ENCODE measurements at places on chromosomes 4 and X.

DNA sequence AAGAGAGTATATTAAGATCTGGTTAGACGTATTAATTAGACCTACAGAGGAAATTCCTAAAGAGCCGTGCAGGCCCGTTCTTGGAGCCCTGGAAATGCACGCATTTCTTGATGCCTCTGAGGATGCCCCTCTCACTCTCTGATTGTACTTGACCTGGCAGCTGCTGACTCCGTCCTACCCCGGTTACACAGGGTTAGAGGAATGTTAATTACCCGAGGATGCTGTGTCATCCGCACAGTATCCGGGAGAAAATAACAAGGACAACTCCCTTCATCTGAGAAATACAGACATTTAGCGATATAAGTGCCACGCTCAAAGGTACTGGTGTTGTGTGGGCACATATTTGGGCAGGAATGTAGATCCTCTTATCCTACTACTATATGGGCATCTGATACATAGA is 404.6 kb upstream of the FAT1 start:
- DNase-seq: no peak

DNA sequence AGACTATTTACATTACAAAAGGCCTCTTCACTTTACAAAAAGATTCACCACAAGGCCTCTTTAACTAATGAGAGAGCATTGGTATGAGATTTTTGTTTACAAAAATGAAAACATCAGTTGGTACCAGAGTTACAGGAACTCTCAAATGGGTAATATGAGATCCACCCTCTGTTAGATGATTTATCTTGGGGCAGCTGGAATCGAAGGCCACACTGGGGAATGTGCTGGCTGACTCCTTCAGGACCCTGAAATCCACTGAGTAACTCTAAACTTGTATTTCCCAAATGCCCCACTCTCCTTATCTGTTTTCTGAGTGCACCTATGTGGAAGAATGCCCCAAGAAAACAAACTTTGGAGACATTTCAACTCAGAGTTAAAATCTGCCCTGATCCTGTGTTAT is 232.9 kb upstream of the F9 start:
- no peak for DNase-seq

DNA sequence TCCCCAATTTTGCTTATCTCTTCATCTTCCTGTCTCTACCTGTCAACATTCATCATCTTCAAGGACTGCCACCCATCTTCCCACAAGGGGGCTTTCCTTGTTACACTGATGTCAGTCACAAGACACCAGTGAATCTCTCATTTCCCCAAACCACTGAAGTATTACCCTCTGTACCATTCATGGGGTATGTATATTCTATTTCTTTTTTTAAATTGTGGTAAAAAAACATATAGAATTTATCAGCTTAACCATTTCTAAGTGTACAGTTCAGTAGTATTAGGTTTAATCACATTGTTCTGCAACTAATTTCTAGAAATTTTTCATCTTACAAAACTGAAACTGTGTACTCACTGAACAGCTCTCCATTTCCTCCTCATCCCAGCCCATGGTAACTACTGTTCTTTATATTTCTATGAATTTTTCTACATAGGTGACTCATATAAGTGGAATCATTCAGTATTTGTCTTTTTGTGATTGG is 98.6 kb downstream of the LARP7 start:
- DNase-seq: no peak

GRCh38 chr4:176824645-176825366 is 32.1 kb upstream of the VEGFC start:
- DNase-seq: no peak

DNA sequence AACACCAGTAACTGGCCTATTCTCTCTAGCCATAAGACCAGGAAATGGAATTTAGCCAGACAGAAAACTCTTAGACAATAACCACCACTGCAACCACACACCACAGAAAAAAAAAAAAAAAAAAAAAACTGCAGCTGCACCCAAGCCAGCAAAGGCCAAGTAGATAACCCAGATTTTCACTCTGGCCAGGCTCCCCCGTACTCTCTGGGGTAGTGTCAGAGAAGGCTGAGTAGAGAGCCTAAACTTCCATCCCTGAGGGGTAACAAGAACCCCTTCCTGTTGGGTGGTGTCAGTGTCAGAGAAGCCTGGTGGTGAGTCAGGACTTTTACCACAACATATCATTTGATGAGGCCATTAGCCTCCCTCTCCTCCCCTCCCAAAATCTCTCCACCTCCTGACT is 5.6 kb upstream of the DLG3 start:
- no peak for DNase-seq

DNA sequence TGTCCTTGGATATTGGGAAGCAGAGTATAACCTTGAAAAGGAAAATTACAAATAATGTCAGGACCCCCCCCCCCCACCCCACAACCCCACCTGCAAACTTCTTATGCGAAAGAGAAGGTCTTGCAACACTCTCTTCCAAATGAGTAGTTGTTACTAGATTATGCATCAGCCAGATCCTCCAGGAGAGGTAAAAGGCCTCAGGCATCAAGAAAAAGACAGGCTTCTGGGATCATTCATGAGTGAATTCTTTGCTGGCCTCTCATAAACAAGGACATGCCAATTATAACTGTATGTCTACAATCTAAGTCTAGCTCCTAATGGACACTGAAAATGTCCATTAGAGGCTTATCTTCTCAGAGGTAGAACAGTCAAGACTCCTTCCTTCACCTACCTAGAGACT is 1443.3 kb downstream of the RAPGEF2 start:
- DNase-seq: no peak

DNA sequence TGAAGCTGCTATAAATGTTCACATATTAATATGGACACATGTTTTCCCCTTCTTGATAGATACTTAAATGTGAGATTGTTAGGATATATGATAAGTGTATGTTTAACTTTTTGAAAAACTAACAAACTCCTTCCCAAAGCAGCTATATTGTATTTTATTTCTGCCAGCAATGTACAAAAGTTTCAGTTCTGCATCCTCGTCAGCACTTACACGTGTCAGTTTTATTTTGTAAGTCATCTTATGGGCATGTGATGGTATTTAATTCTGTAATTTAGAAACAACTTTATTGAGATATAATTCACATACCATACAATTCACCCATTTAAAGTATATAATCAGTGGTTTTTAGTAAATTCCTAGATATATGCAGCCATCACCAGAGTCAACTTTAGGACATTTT is 31.6 kb downstream of the RAPGEF2 start:
- no peak for DNase-seq
